CD4-positive, alpha-beta T cell treated with Interleukin-21 for 1 hour (primary cell): ENCODE measurements at places on chromosomes 6 and 20.
A peak's percentile ranks its signal among the peaks of the same experiment; 100 is the strongest.

GRCh38 chr20:50838322-50838625 lies 43.4 kb downstream of the BCAS4 start:
- no peak for DNase-seq

- peak; percentile 81 for DNase-seq
These were observed at the start of gene SENP6 for GRCh38 chr6:75601304-75602245. Gene SENP6 (plus strand): TSS chr6:75601880. CDS start chr6:75602525, 645 bp downstream.

- DNase-seq = no peak
These were observed 15.3 kb upstream of the CDH22 start for GRCh38 chr20:46323557-46323956.

GRCh38 chr6:39614393-39614950 lies 110.7 kb downstream of the KIF6 start:
- no peak for DNase-seq
